Activated T-cell treated with anti-CD3 and anti-CD28 coated beads for 48 hours (primary cell): ENCODE measurements at places on chromosomes 4 and X.

- DNase-seq = no peak
Observed at GRCh38 chrX:74421740-74422352, 553 bp downstream of the SLC16A2 start.

DNA sequence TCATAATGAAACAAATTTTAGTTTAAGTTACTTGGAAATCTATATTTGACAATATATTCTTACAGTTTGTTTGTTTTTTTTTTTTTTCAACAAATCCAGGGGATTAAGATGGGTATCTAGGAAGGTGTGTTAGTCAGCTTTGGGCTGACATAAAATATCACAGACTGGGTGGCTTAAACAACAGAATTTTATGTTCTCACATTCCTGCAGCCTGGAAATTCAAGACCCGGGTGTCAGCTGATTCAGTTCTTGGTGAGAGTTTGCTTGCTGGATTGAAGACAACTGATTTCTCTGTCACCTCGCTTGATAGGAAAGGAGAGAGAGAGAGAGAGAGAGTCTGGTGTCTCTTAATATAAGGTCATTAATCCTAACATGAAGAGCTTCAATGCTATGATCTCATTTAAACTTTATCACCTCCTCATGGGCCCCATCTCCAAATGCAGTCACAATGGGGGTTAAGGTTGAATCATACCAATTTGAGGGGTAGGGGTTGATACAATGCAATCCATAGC, 465.2 kb downstream of the CENPC start:
- no peak for DNase-seq

DNA sequence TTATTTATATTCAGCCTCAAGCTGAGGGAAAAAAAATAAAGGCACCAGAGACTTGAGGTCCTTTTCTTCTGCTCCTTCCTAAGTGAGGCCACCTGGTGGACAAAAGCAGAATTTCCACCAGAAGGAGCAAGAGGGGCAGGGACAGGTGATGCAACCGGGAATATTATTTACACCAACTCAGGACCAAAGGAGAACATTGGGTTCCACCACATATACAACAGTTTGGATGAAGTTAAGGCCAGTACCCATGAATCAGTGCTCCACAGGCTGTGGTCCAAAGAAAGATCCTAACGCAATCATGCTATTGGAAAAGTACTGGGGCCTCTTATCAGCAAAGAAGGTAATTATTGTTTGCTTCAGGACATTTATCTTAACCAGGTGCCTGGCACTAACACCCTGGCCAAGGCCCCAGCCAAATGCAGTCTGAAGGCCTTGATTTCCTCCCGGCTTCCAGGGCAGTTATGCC, 57.4 kb downstream of the TSC22D3 start:
- DNase-seq = peak; percentile 48

GRCh38 chr4:180615746-180616145, 1627.5 kb upstream of the TENM3 start:
- DNase-seq = no peak

DNA sequence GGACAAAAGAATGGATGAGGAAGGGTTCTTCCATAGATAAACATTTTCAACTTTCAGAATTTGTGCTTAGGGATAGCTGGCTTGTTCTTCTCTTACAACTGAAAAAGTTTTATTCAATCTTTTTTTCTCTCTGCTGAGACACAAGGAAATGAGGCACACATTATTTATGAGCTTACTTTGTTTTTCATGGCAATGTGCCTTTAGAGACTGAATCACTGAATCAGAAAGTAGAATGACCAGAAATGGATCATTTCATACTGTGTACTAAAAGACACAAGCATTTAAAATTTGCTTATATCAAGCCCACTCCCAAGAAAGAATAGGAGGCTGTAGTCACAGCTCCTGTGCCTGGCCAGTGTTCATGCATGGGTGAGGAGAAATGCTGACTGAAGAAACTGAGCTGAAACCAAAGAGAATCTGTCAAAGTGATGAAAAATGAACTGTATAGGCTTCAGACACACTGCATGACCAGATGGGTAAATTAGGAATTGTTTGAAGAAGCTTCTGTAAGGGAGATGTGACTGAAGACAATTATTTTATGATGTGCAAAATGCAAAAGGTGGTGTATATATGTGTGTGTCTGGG, 413.8 kb downstream of the RAPGEF2 start:
- no peak for DNase-seq

DNA sequence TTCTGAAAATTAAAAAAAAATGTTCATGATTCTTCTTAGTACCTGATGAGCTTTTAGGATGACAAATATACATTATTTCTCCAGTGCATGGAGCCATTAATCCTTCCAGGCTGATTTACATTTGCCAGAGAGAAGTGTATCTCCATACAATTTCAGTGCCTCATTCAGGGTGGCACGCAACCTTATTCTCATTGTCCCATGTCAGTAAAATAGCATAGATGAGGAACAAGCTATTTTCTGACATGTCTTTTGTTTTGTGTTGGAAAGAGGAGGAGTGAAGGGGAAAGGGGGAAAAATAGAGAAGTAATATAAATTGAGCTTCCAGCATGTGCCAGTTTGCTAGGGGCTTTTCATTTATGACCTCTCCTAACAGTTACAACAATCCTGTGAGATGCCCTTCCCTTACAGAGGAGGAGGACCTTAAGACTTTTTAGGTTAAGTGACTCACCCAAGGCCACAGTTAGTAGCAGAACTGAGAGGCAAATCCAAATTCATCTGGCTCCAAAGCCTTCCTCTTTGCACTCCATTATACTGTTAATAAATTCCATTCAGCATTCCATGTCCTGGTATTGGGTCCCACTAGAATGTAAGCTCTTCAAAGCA, 274.8 kb upstream of the GPC4 start:
- DNase-seq = no peak

DNA sequence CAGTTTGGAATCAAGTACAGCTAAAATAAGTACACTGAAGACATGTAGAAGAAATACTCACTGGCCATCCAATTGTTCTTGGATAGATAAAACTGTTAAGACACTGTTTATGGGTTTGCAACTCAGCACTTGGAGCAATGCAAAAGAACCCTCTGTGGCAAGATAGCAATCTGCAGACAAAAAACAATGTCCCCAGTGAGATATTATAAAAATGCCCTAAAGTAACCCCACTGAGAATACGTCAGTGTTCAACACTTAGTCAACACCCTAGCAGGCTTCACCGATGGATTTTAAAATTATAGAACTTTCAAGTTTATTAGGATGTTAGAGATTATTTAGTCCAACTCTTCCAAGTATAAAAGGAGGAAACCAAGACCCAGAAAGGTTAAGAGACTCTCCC, 47.5 kb upstream of the NDP start:
- DNase-seq = no peak

GRCh38 chrX:386239-386767, 404 bp downstream of the PPP2R3B start:
- DNase-seq = peak; percentile 52

DNA sequence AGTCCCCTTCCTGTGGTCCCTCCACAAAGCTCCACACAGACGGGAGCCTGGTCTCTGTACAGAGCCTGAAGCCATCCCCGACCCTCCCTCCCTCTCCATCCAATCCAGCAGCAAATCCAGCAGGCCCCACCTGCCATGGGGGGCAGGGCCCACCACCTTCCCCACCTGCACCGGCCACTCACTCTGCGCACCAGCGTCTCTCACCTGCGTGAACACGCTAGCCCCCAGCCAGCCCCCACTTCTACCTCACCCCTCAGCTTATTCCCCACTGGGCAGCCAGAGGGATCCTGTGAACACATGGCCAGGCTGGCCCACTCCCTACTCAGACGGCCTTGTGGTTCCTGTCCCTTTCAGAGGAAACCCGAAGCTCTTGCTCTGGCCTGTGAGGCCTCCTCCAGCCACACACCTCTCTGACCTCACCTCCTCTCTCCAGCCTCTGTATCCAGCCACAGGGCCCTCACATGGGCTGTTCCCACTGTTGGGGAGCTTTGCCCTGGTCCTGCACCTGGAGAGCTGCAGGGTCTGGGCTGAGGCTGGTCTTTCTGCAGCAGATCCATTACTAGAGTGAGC, 70.9 kb downstream of the WFS1 start:
- no peak for DNase-seq

GRCh38 chr4:146062340-146062739, 113.2 kb upstream of the LSM6 start:
- no peak for DNase-seq

DNA sequence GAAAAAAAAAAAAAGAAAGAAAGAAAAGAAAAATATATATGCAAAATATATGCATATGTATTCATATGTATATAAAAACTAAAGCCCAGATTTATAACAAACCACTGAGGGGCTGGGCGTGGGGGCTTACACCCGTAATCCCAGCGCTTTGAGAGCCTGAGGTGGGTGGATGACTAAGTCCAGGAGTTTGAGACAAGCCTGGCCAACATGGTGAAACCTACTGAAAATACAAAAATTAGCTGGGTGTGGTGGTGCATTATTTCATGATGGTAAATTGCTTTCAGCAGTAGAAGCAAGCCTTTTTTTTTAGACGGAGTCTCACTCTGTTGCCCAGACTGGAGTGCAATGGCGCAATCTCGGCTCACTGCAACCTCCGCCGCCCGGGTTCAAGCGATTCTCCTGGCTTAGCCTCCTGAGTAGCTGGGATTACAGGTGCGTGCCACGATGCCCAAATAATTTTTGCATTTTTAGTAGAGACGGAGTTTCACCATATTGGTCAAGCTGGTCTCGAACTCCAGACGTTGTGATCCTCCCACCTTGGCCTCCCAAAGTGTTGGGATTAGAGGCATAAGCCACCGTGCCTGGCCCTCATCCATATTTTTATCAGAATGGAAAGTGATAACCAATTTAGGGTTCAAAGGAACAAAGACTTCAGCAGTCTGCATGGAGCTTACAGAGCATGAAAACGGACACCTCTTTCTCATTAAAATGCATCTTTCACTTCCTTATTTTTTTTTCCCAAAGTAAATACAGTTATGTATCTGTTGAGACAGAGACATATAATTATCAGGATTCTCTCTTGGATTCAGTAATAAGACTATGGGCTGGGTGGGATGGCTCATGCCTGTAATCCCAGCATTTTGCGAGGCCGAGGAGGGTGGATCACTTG, 27.7 kb upstream of the MOB1B start:
- DNase-seq = no peak

GRCh38 chrX:49053223-49054072, 5.4 kb upstream of the CCDC120 start:
- peak; percentile 56 for DNase-seq

DNA sequence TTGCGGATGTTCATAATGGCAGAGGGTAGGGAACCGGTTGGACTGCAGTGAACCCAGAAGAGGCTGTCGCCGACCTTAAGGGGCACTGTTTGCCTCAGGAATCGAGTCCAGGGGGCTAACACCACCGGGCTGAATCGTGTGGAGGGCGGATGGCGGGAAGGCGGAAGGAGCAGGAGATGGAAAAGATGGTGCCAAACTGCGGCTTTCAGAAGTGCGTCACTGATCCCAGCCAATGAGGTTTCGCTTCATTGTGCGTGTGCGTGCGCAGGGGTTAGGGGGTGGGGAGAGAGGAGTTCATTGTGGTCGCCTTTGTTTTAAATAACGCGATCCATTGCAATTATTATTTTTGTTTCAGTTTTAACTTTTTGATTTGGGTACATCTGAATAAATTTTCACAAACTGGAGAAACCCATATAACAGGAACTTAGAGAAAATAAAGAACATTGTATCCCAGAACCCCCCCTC, at the start of gene NAA11:
Gene NAA11, minus strand, starts transcription at position 198 of the 465 bp plus-strand sequence. Its CDS starts 184 bp downstream, at position 14.
- DNase-seq = no peak

DNA sequence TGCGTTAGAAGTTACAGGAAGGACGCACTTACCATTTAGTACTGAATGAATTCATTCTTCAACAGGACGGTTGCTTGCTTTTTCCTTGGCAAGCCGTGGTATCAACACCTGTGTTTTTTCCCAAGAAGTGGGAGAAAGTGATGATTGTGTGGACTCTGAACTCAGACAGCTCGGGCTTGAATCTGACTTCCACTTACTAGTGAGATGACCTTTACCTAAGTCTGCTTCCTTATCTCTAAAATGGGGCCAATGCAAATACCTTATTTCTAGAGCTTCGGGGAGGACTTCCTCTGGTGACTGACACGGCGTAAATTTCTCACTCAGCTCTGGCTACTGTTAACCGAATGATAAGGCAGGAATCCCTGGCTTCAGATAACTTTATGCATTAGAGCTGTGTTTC, 146.8 kb upstream of the RBPJ start:
- DNase-seq = no peak

- DNase-seq = no peak
Observed at GRCh38 chr4:149706942-149707341, 108.7 kb downstream of the IQCM start.

GRCh38 chr4:531076-531475, 32.1 kb downstream of the PIGG start:
- DNase-seq = no peak

DNA sequence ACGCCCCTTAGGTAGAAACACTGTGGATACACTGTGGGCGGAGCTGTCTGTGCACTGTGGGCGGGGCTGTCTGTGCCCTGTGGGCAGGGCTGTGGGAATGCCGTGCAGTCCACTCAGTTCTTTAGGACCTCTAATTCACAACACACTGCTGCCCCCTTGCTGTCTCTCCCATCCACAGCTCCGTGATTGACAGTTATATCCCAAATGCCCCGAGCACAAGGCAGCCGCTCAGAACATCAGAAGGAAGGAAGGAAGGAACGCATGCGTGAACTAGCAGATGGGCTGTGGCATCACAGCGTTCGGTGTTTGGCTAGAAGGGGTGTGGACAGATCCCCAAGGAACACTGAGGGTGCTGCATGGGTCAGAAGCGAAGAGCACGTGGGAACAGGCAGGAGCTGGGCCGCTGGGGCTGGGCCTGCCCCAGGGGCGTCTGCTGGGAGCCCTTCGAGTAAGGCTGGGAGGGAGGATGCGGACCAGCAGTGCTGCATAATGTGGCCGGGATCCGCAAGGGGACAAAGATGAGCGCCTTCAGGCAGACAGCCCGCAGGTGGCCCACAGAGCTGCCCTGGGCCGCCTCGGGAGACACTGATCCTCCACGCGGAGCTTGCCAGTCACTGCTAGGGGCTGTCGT, 29.8 kb downstream of the ACOX3 start:
- no peak for DNase-seq

DNA sequence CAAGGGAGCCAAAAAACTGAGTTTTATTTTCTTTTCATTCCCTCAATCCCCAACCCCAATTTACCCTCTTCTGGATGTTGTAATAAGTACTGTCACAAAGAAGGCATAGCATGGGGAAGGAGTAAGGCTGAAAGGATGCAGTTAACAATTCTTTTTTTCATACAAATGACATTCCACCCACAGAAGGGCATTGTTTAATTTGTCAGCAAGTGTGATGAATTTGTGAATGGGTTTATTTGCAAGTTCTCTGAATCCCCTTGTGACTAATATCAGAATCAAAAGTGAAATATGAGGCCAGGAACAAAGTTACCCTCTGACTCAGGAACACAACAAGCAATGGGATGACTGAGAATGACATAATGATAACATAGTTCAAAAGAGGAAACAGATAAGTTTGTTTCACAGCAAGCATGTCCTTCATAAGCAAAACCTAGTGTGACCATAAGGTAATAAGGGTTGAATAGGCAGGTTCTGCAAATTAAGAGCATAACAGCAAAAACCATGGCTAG, 2.1 kb downstream of the GEMIN8 start:
- DNase-seq = no peak

- no peak for DNase-seq
Observed at GRCh38 chr4:54110019-54110416, 10.1 kb downstream of the GSX2 start.

GRCh38 chr4:6345096-6345830, 75.6 kb downstream of the WFS1 start:
- no peak for DNase-seq
